ENCODE measurements at places on chromosomes 12 and 14.

DNA sequence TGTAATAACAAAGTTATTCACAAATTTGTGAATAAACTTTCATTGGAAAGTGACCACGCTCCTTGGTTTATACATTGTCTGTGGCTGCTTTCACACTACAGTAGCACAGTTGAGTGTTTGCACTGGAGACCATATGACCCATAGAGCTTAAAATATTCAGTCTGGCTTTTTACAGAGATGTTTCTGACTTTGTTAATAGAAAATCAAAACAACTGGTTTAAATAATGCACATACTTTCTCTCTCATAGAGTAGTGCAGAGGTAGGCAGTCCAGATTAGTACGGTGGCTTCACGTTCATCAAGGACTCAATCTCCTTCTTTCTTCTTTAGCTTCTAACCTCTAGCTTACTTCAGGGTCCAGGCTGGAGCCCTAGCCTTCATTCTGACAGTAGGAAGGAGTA lies 36.2 kb downstream of the PSEN1 start:
- DNase-seq: no peak

- DNase-seq: no peak
Measured at GRCh38 chr12:66598079-66598478, 80.8 kb downstream of the GRIP1 start.

- no peak for DNase-seq
Measured at GRCh38 chr14:90280096-90280495, 23.7 kb downstream of the PSMC1 start.

DNA sequence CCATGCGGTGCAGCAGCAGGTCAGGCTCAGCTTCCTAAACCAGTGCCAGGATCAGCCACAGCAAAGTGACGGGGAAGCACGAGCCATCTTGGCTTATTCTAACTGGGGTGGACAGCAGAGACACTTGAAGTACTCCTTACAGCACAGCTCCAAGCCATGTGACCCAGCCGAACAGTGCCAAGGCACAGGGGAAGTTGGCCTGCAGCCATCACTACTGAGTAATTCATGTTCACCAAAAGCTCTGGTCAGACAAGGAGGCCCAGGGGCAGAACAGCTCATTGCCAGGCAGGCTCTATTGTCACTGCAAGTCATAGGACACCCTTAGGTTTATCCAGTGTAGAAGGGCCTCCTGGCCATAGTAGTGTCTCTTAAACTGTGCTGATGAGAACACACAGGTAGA lies 23.4 kb upstream of the SLC35F4 start:
- no peak for DNase-seq

DNA sequence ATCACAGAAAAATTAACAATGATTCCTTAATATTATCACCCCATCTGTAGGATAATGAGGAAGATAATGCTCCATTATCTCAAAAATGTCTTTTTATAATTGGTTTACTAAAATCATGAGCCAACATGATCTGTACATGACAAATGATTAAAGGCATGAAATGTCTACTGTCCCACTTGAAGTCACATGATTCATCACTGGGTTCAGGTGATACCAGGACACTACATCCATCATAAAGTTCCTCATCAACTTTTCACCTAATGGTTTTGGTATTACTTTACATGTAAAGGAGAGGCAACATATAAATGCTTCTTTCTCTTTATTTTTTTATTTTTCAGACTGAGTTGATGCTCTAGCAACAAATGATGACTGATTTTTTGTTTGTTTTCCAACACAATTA lies 313.3 kb downstream of the MED13L start:
- DNase-seq: no peak

Measured in GM12864 (cell line).